NCI-H526 (cell line): ENCODE measurements at places on chromosomes 2 and 18.

DNA sequence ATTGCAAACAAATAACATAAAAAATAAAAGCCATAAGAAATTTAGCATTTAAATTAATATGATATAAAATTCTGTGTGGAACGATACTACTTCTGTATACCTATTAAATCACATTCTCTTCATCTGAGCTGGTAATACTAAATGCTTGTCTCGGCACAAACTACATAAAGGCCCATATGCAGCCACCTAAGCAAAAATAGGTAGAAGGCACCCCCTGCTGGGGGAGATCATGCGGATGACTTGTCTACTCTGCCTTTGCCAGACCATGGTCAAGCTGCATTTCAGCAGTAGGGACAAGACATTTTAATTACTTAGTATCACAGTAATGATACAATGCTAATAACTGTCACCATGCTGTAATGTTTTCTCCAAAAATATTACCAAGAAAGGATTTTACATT lies 108.0 kb downstream of the CDH19 start:
- peak; percentile 81 for DNase-seq

- DNase-seq, result no peak
Observed at GRCh38 chr2:137870682-137871081, 93.6 kb upstream of the HNMT start.

DNA sequence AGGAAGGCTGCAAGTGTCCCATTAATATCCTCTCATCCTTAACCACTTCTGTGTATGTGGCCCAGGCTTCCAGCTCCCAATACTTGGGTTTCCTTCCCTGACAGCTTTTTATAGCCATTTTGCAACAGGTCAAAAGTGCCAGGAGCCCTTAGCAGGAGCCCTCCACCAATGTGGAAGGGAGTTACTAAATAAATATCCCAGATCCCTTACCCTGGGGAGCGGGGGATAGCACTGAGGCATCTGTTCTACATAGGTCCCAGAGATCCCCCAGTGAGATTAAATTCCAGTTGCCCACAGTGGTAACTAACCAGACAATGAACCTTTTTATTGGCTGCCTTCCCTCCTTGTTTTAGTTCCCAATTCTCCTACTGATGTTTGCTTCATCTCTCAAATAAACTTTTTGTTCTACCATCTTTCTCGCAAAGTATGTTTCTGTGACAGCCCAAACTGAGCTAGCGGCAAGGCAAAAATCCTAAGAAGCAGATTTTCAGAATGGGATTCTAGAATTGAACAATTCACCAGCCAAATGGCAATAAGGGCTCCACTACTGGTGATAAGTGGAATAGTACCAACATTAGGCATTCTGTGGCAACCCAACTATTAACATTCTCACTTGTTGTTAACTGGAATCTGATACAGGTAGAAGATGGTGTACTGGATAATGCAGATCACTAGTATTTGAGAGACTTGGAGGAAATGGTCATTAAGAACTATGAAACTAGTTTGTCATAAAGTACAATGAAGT lies 83.9 kb upstream of the MAPRE2 start:
- DNase-seq, result no peak

- no peak for DNase-seq
Observed at GRCh38 chr2:12723736-12724463, 7.2 kb downstream of the TRIB2 start.

DNA sequence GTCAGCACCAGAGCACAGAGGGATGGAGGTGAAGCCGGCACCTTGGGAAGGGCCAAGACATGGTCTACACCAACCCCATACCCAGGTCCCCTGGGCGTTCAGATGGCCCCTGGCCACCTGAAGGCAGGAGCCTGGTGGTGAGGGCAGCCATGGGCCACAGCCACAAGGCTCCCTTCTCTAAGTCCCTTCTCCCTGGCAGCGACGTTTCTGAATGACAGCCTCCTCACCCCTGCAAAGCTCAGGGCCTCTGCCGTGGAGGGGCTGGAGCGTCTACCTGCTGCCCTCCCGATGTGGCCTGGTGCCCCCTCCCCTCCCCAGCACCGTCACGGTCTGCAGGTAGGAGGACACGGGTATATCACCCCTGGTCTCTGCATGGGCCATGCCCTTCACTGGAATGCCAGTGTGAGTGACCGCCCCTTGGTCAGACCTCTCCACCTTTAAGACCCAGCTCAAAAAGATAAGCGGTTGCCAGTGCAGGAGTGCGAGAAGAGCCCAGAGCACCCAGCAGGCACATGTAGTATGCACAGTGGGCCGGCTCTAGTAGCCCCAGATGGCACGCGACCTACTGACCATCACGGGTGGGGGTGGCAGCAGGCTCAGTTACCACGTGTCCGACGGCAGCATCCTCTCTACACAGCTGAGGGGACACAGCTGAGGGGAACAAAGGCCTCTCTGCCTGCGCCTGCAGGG lies 46.6 kb downstream of the HS6ST1 start:
- DNase-seq, result no peak
